Epithelial cell of esophagus (primary cell): ENCODE measurements at places on chromosomes 1 and 21.
A peak's percentile ranks its signal among the peaks of the same experiment; 100 is the strongest.

DNA sequence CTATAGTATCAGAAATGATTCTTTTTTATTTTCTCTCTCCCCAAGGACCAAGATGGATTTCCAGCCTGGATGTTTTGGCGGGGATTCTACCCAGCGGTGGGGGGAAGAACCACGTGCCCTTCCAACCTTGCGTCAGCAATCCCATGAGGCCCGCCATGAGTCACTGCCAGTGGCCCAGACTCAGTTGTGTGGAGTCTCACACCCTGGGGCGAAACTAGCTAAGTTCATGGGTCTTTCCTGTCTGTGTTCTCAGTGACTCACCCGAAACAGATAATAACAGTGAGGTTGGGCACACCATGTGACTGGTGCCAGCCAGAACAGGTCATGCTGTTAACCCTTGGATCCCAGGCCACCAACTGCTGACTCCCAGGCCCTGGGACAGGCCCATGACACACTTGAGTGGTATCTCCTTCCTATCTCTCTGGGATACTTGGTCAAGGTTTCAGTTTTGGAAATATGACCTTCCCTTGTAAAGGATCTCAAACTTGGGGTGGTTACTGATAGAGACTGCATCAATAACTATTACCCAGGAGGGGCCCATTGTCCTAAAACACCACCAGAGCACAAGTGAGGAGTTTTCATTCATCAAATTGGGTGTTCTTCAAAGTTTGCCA lies 98.0 kb upstream of the DUSP10 start:
- peak; percentile 100 for DNase-seq

GRCh38 chr1:13666317-13666716 lies 33.7 kb upstream of the PRDM2 start:
- DNase-seq = no peak

- DNase-seq = no peak
These were observed 25.8 kb downstream of the INTS7 start for GRCh38 chr1:212009561-212009960.

DNA sequence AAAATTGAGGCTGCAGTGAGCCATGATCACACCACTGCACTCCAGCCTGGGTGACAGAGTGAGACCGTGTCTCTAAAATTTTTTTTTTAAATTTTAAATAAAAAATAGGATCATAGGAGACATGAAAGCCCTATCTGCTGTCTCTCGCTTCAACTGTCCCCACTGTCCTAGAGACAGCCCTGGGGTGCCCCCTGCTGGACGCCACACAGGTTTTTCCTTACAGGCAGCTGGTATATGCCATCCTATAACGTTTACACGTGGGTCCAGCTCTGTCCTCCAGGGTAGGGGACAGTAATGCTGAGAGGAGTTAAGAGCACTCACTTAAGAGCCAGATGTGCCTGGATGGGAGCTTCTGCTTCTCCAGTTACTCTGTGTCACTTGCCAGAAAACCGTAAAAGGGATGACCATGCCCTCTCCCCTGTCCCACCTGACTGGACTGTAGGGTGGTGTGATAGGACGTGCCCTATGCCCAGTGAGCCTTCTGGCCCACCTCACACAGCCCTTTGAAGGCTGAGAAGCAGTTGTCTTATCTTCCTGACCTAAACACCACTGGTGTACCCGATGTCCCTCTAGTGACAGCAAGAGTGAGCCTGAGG lies 8.5 kb downstream of the FBXO2 start:
- DNase-seq = peak; percentile 81

DNA sequence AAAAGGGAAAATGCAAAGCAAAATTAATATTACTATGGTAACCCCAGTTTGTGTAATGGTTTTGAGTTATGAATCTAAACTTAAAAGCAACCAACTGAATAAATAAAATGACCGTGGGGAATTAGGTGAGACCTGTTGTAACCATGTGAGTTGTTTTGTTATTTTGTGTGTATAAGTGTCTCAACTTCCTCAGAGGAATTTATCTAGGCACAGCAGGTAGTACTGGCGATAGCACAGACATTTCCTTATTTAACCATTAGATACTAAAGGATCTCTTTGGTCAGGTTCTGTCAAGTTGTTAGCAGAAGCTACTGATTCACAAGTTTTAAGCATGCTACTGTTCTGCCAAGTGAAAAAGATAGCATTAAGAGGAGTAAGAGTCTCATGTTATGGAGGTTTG lies 39.3 kb upstream of the LRRC7 start:
- DNase-seq = no peak

DNA sequence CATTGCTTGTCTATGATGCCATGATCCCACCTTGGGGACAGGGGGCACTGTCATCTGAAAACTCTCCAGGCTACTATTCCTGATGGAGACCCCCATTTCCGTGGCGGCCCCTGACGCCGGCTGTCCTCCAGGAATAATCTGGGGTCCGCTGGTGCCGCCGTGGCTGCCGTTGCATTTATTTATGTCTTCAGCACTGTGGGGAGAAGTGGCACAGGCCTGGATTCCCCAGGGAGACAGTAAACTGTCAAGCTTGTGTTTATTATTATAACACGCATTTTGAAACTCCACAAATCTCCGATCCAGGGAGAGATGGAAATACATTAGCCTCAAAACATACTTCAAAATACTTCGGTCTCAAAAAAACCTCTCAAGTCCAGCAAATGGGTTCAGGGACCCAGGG lies 126.9 kb upstream of the C1orf174 start:
- no peak for DNase-seq

DNA sequence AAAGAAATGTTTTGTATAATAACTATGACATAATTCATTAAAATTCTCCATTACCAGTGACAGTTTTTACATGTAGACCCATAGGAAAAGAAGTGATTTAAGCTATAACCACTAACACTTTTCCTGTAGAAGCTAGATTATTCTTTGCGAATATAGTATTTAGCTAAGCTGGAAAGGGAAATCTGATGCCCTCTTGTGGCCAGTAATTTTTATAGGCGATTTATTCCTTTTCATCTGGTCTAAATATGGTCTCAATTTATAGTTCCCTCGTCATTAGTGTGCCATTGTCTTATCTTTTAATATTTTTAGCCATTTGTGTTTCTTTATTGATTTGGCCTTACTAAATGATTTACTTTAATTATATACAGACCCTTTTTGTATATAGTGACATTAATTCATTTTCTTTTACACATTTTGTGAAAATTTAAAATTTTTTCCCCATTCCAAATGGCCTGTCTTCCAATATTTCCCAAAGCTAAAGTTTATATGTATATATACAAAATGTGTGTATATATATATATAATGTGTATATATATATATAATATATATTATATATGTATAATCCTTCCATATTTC lies 26.7 kb downstream of the BTG3 start:
- peak; percentile 57 for DNase-seq

GRCh38 chr1:50667710-50668356 lies 244.6 kb upstream of the DMRTA2 start:
- DNase-seq = no peak

DNA sequence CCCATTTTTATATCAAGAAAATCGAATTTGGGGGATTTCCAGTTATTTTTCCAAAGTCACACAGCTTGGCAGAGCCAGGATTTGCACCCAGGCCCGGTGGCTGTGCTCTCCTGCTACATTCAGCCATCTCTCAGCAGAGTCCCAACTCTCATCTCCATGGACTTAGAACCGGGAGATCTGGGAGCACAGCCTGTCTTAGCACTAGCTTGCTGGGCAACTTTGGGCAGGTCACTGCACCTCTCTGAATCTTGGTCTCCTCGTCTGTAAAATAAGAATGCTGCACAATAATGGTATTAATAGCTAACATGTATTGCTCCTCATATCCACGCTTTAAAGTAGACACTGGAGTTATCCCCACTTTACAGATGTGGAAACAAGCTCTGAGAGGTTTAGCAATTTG lies 47.8 kb upstream of the PAX7 start:
- DNase-seq = no peak

DNA sequence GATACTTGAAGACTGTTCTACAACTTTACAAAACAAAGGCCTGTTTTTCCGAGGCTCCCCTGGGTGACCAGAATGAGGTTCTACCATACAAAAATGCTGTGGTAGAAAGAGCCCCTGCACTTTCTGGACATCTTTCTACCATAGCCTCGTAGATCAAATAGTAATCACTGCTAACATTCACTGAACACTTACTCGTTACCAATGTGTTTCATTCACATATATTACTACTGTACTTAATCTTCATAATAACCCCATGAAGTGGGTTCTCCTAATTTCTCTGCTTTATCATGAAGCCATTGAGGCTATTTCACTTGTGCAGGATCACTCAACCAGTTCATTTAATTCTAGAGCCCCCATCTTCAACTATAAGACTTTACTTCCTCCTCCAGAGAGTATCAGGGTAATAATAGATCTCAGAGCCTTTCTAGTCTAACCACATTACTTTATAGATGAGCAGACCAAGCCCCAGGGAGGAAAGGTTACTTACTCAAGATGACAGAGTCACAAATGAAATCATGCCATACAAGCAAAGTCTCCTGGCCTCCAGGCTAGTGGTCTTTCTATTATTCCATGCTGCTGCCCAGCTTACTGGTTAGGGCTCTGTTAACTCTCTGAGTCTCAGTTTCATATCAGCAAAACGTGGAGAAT lies 46.7 kb upstream of the OSBPL9 start:
- peak; percentile 61 for DNase-seq

GRCh38 chr1:30684881-30685795 lies 38.2 kb downstream of the MATN1 start:
- DNase-seq = no peak

GRCh38 chr1:53638360-53639035 lies 100.5 kb downstream of the GLIS1 start:
- DNase-seq = no peak

GRCh38 chr1:233294913-233295236 lies 650 bp downstream of the PCNX2 start:
- DNase-seq = peak; percentile 74

DNA sequence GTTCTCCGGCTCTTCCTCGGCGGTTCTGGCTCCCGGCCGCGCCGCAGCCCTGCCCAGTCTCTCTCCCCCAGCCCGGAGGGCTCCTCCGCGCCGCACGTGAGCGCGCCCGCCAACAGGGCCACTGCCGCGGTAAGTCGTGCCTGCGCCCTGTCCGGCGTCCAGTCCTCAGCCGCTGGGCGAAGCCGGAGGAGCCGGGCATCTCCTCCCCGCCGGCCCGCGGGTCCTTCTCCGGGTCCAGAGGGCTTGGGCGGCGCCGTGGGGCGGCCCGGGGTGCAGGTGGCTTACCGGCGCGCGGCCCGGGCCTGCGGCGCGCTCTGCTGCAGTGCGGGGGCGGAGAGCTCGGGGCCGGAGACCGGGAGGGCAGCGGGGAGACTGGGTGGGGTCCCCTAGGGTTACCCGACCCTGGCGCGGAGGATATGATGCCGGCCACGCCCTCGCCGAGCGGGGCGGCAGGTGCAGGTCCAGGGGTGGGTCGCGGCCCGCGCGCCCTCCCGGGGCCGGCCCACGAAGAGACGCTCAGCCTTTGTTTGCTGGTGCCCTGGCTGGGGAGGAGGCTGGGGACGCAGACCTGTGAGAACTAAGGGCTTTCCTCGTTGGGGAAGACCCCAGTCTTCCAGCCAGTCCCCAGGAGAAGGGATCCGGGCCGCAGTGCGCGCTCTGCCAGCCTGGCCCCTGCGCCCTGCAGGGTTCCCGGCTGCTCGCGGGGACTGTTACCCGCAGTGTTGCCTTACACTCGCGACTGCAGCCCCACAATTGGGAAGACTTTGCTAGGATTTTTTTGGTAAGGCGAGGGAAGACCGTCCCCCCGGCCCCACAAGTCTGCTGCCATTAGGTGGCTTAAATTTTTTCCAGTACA lies at the start of gene DOP1B:
Gene DOP1B, plus strand, starts transcription at position 10 of the 856 bp plus-strand sequence. CDS start 7,910 bp downstream, outside the sequence.
- peak; percentile 15 for DNase-seq

GRCh38 chr1:224730965-224731364 lies 114.8 kb downstream of the CNIH3 start:
- DNase-seq = no peak

- no peak for DNase-seq
These were observed 4.8 kb downstream of the NAXE start for GRCh38 chr1:156596426-156596825.

DNA sequence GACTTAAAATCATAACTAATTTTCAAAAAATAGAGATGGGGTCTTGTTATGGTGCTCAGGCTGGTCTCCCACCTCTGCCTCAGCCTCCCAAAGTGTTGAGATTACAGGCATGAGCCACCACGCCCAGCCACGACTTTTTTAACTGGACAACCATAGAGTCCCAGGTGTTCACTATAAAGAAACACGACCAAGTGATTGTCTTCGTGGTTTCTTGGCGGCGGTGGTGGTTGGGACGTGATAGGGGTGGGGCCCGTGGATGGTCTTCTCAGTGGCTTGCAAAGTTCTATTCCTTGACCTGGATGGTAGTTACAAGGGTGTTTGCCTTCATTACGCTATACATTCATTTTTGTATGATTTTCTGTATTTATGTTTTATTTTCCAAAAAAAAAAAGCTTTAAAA lies 34.6 kb upstream of the COX20 start:
- no peak for DNase-seq

DNA sequence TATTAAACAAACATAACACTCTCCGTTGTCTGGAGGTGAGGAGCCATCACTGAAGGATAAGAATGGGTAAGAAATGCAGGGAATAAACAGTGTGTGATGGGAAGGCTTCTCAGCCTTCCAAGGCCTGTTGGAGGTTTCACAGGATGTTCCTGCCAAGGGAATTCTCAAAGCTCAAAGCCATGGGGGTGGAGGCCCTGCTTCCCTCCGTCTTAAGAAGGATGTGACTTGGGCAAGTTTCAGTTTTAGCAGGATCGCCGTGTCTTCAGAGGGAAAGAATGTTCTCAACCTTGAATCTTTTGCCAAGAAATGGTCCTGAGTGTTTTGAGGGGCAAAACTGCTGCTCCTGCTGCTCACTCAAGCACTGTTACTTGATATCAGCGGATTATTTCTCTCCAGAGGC lies 41.7 kb upstream of the IL20 start:
- DNase-seq = no peak

GRCh38 chr1:183736343-183736742 lies 68.6 kb upstream of the RGL1 start:
- no peak for DNase-seq

DNA sequence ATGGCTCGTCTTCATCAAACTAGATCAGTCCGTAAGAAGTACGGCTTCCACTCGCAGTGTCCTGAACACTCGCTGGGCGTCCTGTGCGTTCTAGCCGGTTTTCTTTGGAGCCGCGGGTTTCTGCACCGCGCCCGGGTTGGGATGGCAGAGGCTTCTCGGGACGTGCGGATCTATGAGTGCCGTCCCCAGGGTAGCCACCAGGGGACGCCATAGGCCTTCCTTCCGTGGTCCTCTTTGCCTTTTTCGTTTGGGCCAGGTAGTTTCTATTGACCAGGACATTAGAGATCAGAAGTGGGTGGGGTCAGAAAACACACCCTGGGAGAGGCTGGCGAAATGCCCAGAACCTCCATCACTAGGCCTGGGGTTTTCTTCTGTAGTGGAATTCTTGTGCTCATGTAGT lies 273.8 kb downstream of the FAM72C start:
- DNase-seq = peak; percentile 30
